GM10248 (cell line): ENCODE measurements at places on chromosomes 7 and 10.

DNA sequence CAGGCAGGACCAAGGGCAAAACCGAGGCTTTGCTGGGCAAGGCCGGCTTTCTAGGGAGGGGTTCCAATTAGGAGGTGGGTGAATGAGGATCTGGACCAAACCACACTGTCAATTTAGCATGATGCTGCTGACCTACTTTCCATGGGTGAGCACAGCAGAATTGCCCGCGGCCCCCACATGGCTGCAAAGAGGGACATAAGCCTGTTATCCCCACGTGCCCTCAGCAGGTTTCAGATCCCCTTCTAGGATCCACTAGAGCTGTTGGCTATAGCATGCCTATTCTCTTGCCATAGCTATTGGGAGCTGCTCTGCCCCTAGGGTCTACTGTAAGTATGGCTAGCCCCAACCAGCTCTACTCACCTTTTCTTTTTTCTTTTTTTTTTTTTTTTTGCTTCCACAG is 102.8 kb downstream of the COL13A1 start:
- DNase-seq, result no peak

- DNase-seq, result no peak
Observed at GRCh38 chr10:91550021-91550420, 82.8 kb downstream of the PPP1R3C start.

DNA sequence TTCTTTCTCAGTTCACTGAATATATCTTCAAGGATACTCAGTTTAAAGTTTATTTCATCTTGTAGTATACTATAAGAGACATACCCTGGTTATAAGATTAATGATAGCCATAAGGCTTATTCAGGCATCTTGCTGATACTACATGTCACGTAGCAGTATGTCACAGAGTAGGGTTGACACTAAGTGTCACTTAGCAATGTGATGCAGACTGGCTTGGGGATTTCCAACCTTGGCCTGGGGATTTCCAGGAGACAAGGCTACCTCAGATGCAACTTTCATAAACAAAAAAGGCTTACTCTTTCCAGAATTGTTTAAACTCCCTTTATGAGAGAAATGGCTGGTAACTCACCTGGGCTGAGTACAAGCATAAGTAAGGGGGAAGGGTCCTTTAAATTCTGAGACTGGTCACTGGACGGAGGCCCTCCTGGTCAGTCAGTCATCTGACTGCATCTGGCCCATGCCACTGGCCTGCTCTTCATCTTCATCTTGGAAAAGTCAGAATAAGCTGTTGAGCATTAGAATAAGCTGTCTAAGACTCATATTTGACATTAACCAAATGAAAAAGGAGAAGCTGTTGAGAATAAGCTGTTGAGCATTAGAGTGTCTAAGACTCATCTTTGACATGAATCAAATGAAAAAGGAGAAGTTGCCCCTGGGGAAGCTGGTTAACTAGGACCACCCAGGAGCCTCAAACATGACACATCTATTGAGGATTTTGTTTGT is 9.5 kb downstream of the SLC13A1 start:
- peak; percentile 52 for DNase-seq

DNA sequence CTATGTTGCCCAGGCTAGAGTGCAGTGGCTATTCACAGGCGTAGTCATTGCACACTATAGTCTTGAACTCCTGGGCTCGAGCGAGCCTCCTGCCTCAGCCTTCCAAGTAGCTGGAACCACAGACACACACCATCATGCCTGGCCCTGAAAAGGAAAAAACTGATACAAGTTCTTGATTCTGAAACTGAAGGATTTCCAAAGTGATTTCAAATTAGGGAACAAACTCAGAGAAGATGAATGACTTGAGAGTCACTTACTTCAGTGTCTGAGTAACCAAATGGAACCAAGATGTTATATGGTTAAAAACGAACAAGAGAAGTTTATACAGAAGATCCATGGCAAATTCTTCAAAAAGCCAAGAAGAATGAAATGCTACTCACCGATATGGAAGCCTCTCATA is 14.4 kb downstream of the CWF19L1 start:
- no peak for DNase-seq

DNA sequence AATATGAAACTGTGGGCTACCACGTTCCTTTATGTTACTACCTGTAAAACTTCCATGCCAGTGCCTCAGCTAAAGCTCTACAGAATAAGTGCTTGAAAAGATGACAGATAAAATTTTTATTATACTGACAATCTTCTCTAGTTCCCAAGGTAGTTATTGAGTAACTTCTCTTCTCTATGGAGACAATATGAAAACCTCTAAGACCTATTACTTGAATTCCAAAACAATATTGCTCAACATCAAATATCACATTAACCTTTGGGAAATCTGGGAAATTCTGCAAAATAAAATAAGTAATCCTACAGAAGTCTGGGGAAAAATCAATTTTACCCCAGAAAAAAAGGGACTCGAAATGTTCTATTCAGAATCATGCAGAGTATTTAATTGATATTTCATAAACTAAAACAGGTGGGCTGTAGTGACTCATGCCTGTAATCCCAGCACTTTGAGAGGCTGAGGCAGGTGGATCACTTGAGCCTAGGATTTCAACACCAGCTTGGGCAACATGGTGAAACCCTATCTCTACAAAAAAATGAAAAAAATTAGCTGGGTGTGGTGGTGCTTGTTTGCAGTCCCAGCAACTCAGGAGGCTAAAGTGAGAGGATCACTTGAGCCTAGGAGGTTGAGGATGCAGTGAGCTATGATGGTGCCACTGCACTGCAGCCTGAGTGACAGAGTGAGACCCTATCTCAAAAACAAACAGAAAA is 23.8 kb upstream of the ANK3 start:
- DNase-seq, result no peak

GRCh38 chr10:79061441-79062315 is 7.1 kb upstream of the ZMIZ1 start:
- no peak for DNase-seq

GRCh38 chr7:120583899-120584586 is 273.9 kb downstream of the TSPAN12 start:
- no peak for DNase-seq

GRCh38 chr7:91847876-91848588 is 32.5 kb downstream of the MTERF1 start:
- no peak for DNase-seq

GRCh38 chr10:89091496-89091895 is 100.9 kb downstream of the FAS start:
- DNase-seq, result no peak

DNA sequence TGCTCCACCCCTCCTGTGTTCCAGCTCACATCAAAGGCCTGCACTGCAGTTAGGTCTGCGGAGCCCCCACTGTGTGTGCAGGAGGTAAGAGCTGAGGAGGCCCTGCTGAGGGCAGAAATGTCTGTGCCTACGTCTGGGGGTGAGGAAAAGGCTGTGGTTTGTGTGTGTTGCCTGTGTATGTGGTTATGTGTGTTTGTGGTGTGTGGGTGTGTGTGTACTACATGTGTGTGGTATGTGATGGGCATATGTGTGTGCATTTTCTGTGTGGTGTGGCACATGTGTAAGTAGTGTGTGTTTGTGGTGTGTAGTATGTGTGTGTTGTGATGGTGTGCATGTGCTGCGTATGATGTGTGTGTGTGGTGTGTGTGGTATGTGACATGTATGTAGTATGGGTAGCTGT is 36.2 kb downstream of the ANXA8 start:
- DNase-seq, result no peak

DNA sequence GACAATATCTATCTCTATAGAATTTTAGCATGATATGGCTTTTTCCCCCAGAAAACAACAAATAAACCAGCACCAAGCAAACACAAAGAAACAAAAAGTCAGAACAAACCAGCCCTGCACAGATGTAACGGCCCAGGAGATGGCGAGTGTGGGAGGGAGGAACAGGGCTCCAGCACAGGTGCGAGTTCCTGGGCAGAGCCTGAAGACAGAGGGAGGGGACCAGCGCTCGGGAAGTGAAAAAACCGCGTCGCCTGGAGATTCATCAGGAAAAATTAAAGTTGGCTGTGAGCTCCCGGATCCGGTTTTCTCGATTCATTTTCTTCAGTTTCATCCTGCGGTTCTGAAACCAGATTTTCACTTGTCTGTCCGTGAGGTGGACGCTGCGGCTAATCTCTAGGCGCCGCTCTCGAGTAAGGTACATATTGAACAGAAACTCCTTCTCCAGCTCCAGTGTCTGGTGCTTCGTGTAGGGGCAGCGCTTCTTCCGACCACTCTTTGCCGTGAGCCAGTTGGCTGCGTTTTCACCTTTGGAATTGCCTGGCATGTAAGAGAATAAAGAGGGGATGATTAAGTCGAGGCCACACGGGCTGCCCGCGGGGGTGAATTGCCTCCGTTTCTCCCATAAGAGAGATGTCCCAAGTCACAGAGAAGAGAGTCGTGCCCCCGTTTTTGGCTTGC is 2.3 kb downstream of the HOXA10 start:
- no peak for DNase-seq

DNA sequence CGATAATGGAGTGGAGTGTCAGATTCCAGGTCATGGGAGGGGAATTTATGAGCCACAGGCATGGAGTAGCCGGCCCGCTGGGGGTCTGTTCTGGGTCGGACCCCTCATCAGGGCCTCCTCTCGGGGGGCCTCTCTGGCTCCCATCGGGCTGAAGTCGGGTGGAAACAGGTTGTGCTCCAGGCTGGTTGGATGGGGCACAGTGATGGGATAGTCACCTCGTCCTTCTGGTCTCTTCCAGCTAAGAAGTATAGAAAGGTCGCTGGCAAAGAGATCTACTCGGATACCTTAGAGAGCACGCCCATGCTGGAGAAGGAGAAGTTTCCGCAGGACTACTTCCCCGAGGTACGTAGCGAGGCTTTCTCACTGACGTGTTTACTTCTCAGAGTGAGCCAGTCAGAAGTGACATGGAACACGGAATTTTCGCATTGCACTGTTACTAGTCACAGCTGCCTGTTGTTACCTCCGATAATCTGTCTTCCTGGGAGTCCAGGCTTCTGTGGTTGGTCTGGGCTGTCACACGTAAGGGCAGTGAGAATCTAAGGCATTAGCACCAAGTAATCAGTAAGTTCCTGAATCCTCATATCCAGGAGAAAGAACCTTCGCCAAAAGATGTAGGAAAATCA is 88.3 kb downstream of the NKX6-2 start:
- no peak for DNase-seq

- DNase-seq, result no peak
Observed at GRCh38 chr10:16847644-16848043, 30.4 kb upstream of the RSU1 start.

DNA sequence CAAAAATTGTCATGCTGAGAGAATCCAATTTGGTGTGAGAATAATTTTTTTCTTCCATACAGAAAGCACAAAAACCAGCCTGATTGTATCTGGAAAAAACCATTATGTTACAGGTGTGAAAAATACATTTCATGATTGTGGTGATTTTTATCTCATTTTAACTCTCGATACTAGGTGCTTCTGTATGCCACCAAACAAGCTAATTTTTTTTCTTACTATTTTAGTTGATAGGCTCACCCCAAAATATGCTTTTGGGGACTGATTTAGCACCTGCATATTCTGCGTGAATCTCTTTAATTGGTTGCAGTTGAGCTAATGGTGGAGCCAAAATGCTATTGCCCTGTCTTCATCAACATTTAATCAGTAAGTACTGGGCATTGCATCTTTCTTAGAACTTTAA is 1.9 kb downstream of the DMTF1 start:
- no peak for DNase-seq

- DNase-seq, result no peak
Observed at GRCh38 chr7:124413029-124413428, 352.6 kb downstream of the GPR37 start.

GRCh38 chr7:44887293-44887692 is 2.0 kb upstream of the PURB start:
- no peak for DNase-seq

- peak; percentile 75 for DNase-seq
Observed at GRCh38 chr7:134548877-134549276, at the start of gene AKR1B15. Gene AKR1B15 (plus strand): TSS chr7:134549110. CDS start chr7:134564620, 15,510 bp downstream.

DNA sequence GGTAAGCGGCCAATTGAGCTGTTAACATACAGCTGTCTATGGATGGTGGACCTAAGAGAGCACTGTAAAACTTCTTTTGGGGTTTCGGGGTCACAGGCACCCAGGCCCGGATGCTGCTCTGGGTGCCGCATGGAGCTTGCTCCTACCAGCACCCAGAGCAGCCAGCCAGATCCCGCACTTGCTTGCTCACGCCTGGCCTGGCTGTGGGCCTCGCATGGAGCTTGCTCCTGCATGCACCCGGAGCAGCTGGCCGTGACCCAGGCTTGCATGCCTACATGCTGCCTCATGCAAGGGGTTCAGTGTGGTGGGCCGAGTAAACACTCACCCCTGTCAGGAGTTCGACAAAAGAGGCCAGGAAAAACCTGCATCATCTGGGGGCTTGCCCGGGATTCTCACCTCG is 896.9 kb downstream of the SORCS1 start:
- DNase-seq, result no peak

DNA sequence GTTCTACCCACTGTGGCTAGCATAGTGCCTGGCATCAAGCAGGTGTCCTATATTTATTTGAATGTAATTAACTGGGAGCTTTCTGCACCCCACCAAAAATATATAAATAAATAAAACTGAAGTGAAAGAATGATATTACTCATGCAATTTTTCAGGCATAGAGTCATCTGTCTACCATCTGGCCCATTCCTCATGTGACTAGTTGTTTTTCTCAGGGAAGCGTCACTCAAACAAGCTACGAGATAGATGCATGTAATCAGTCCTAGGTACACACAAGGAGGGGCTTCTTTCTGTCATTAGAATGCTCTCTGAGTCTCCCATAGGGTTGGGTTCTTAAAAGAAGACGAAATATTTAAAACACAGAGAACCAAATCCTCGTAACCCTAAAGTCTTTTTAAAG is 255.5 kb upstream of the KMT2E start:
- DNase-seq, result no peak

DNA sequence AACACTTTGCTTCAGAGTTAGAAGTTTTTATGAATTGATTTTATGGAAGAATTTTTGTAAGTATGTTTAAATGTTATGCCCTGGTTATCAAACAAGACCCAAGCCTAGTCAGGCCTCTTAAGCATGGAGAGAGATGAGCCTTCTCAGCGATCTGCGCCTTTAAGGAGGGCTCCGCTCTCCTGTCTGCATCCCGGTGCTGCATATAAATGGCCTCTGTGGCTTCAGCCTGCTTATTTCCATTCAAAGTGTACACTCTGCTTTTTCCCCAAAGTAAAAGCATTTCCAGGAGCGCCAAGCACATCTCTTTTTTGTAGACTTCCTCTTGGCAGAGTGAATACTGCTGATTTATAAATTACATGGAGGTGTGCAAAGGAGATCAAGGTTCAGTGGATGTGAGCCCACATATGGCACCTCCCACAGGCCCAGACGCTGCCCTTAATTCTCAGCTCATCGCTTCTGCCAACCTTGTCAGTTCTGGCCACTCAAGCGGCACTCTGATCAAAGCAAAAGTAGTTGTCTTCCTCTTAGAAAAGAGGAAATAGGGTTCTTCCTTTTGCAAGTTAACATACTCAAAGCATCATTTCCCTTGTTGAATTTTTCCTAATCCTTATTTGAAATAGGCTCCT is 70.0 kb upstream of the SFMBT2 start:
- DNase-seq, result no peak

GRCh38 chr10:101529725-101530553 is 58.1 kb downstream of the POLL start:
- DNase-seq, result no peak

GRCh38 chr10:102613785-102614184 is 30.5 kb upstream of the TRIM8 start:
- DNase-seq, result no peak

- DNase-seq, result no peak
Observed at GRCh38 chr7:7918736-7919448, 49.7 kb upstream of the GLCCI1 start.

GRCh38 chr7:131145770-131146169 is 181.9 kb upstream of the MKLN1 start:
- no peak for DNase-seq

- DNase-seq, result no peak
Observed at GRCh38 chr10:89916468-89917215, 215.3 kb downstream of the KIF20B start.

- DNase-seq, result no peak
Observed at GRCh38 chr7:133513608-133514007, 260.7 kb downstream of the EXOC4 start.
